ENCODE measurements at places on chromosomes 2 and 18. TPM values are rescaled to one million over a fixed set of nuclear protein-coding genes. Genes with fewer than 3 reads are reported as not detected.

Gene SCN3A
- total RNA-seq = 5.0 TPM

Gene PROM2
- 16.7 TPM for total RNA-seq

Gene DSC3
- 0.33 TPM for total RNA-seq

Gene COLEC12
- total RNA-seq = 26.5 TPM

Gene TPRKB
- 25.7 TPM for total RNA-seq

Gene DSEL
- total RNA-seq = 6.8 TPM

Gene MYO1B
- total RNA-seq = 24.7 TPM

Gene C1GALT1C1L
- 1.1 TPM for total RNA-seq

Gene LONRF2
- 17.8 TPM for total RNA-seq

Gene KCNF1
- total RNA-seq = not detected

Gene UGT1A4
- total RNA-seq = 0.34 TPM

Gene SAG
- not detected for total RNA-seq

Gene ADAM23
- 0.20 TPM for total RNA-seq

Gene SERPINE2
- total RNA-seq = 21.2 TPM

Gene ST8SIA5
- 1.2 TPM for total RNA-seq

Gene SERPINB13
- total RNA-seq = not detected

Gene USP40
- total RNA-seq = 73.8 TPM

Gene PPM1B
- 50.3 TPM for total RNA-seq

Gene GALNT13
- total RNA-seq = not detected

Gene LYG1
- total RNA-seq = not detected

Gene GRB14
- total RNA-seq = 12.7 TPM

Gene INHBB
- total RNA-seq = 27.5 TPM

Gene NABP1
- total RNA-seq = 28.6 TPM

Gene GPR39
- total RNA-seq = 4.0 TPM

Gene MLPH
- 53.0 TPM for total RNA-seq

Gene NEURL3
- total RNA-seq = not detected

Gene IL36A
- total RNA-seq = not detected

Gene RTKN
- 41.9 TPM for total RNA-seq

Gene IHH
- total RNA-seq = not detected

Gene ABCB11
- total RNA-seq = under 0.01 TPM

Gene CRYGD
- not detected for total RNA-seq

Gene PLGLB1
- total RNA-seq = 5.1 TPM

Gene CYP27A1
- total RNA-seq = 19.2 TPM
